ENCODE measurements at places on chromosomes 12 and 14. TPM values are rescaled to one million over a fixed set of nuclear protein-coding genes. Genes with fewer than 3 reads are reported as not detected.

GRCh38 chr12:124025661-124026060, 52.6 kb downstream of the ZNF664 start:
- no peak for DNase-seq

GRCh38 chr12:91630083-91630482, 447.5 kb upstream of the DCN start:
- DNase-seq = no peak

GRCh38 chr14:50821510-50822464, 9.2 kb downstream of the NIN start:
- DNase-seq = peak; percentile 91

DNA sequence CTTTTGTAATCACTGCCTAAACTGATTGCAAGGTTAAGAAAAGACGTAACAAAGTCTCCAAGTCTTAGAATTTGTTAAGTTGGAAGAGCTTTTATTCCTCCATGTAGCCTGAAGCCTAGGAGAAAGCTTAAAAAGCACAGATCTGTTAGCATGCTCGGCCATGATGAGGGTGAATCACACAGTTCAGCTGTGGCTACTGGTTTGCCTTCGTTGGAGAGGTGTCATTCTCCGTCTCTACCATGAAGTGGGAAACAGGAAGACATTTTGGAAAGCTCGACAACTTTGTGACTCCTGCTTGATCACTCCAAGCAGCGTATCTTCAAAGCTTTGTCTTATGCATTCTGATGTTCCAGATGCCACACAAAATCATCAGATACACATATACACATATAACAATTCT, 27.1 kb downstream of the DCP1B start:
- no peak for DNase-seq

DNA sequence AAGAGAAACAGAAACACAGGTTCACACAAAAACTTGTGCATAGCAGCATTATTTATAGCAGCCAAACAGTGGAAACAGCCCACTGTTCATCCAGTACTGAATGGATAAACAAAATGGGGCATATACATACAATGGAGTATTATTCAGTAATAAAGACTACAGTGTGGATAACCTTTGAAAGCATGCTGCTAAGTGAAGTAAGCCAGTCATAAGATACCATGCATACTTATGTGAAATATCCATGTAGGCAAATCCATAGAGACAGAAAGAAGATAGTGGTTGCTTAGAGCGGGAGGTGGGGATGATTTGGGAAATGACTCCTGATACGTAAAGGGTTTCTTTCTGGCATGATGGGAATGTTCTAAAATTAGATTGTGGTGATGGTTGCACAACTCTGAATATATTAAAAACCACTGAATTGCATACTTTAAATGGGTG, 99.4 kb downstream of the CRADD start:
- no peak for DNase-seq

DNA sequence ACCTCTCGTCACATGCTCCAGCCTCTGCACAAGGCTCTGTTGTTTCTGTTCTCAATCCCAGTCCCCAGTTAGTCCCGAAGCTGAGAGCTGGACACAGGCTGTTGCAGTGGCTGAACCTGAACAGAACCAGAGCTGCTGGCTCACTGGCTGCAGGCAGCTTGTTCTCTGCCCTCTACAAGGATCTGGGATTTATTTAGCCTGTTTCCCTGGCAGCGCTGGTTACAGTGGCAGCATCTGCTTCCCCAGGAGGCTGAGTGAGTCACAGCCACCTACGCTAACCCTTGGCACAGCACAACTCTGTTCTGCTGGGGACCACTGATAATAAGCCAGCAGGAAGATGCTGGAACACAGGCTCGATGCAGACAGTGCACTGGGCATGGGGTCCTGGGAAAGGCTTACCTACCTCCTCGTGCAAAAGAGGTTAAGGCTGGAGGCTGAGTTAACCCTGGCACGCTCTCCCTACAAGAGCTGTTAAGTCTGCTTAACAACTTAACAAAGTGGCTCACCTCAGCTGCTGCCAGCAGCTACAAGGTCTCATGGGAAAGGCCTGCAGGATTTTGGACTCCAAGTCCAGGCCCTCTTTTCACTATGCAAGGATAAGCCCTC, 299.6 kb downstream of the PCNX1 start:
- DNase-seq = peak; percentile 85

DNA sequence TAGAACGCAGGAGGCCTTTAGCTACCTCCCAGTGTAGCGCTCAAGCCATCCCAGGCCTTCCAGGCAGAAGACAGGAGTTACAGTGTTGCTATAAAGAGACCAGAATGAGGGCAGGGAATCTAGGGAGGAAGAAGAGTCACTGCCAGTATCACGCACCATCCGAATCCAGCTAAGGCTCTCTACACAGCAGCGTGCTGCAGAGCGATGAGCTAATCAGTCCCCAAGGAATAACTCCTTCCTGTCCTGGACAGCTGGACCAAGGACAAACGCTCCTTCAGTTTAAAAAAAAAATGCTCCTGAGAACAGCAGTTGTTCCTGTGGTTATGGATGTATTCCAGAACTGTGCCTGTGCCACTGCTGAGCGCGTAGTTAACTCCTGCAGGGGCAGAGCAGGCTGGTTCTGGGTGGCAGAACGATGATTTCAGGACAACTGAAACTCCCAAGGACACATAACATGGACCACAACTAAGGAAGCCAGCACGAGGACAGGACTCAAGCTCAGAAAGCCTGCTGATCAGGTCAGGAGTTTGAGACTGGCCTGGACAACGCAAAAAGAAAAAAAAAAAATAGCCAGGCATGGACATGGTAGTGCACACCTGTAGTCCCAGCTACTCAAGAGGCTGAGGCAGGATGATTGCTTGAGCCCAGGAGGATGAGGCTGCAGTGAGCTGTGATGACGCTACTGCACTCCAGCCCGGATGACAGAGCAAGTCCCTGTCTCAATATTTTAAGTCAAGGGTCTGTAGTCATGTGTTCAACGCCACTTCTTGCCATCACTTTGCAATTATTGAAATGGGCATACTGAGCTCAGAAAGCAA, 2.6 kb downstream of the IFFO1 start:
- DNase-seq = no peak

DNA sequence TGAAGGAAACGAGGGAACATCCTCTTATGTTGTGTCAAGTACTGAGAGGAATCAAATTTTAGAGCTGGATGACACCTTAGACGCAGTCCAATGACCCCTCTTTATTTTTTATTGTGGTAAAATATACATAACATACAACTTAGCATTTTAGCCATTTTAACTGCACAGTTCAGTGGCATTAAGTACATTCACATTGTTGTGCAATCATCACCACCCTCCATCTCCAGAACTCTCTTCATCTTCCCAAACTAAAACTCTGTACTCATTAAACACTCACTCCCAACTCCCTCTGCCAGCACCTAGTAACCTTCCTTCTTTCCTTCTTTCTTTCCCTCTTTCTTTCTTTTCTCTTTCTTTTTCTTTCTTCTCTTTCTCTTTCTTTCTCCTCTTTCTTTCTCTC, 97.2 kb upstream of the SLC24A4 start:
- DNase-seq = no peak

The DIO2 gene
- total RNA-seq = 32.0 TPM

The IKZF4 gene
- 8.4 TPM for total RNA-seq
